ENCODE measurements at places on chromosomes 1 and 21. TPM values are rescaled to one million over a fixed set of nuclear protein-coding genes. Genes with fewer than 3 reads are reported as not detected.

Gene COL8A2
- total RNA-seq: 0.74 TPM

Gene DNASE2B
- not detected for total RNA-seq

Gene A3GALT2
- not detected for total RNA-seq

Gene PRKAA2
- total RNA-seq: 1.9 TPM

Gene RCC2
- total RNA-seq: 103 TPM

Gene PPIAL4G
- not detected for total RNA-seq

Gene NKAIN1
- total RNA-seq: not detected

Gene OR10K2
- total RNA-seq: not detected

Gene S100A3
- 9.0 TPM for total RNA-seq

Gene PAQR7
- total RNA-seq: 37.0 TPM

Gene ZSCAN20
- 3.1 TPM for total RNA-seq

Gene HES2
- total RNA-seq: 173 TPM

Gene CLCA1
- total RNA-seq: 0.14 TPM

Gene TFAP2E
- 0.49 TPM for total RNA-seq

Gene CFHR5
- total RNA-seq: not detected

Gene RGL1
- 2.0 TPM for total RNA-seq

Gene SEMA6C
- 1.2 TPM for total RNA-seq

Gene HNRNPCL4
- not detected for total RNA-seq

Gene TOR1AIP1
- 29.0 TPM for total RNA-seq

Gene FAM43B
- total RNA-seq: not detected

Gene GNAT2
- total RNA-seq: 0.14 TPM

Gene PRR9
- not detected for total RNA-seq
